Left ventricle myocardium inferior (tissue), 1 donor: ENCODE measurements at places on chromosomes 1 and 21. TPM values are rescaled to one million over a fixed set of nuclear protein-coding genes. Genes with fewer than 3 reads are reported as not detected.
A peak's percentile ranks its signal among the peaks of the same experiment; 100 is the strongest.

- H3K4me3 ChIP-seq = no peak overlapping the region
- no peak overlapping the region for H3K27ac ChIP-seq
- H3K27me3 ChIP-seq = no peaks in the 10 kb centered on the region
- no peaks in the 10 kb centered on the region for H3K36me3 ChIP-seq
Observed at GRCh38 chr1:76293831-76294230, 219.3 kb downstream of the ST6GALNAC3 start.

Gene PTGER3
- total RNA-seq = 2.6 TPM

- no peak overlapping the region for H3K27ac ChIP-seq
- H3K4me1 ChIP-seq = peaks cover 8% of the 10 kb centered on the region
- no peaks in the 10 kb centered on the region for H3K36me3 ChIP-seq
- DNase-seq = no peak
- no peak overlapping the region for H3K4me3 ChIP-seq
- no peaks in the 10 kb centered on the region for H3K27me3 ChIP-seq
Observed at GRCh38 chr1:89989799-89990198, 5.1 kb upstream of the ZNF326 start.

GRCh38 chr1:216612291-216612690 lies 110.9 kb downstream of the ESRRG start:
- H3K4me1 ChIP-seq = peaks cover 28% of the 10 kb centered on the region
- H3K36me3 ChIP-seq = no peaks in the 10 kb centered on the region
- no peak for DNase-seq
- H3K27me3 ChIP-seq = no peaks in the 10 kb centered on the region
- no peak overlapping the region for H3K27ac ChIP-seq

DNA sequence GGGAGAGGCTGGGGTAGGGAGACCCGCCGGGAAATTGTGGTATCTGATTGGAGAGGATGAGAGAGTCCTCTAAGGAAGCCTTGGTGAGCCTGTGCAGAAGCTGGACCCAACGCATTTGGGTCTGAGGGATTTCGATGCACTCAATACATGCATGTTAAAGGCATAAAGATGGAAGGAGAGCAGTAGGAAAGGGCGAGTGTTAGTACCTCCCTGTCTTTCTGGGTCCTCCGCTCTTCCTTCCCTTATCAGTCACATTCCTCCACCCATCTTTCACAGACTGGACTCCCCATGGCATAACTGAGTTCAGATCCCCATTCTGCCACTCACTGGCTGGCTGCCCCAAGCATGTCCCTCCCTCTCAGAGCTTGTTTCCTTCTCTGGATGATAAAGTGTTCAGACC lies 7.3 kb downstream of the RGS16 start:
- peaks cover 39% of the 10 kb centered on the region for H3K4me1 ChIP-seq
- no peak overlapping the region for H3K4me3 ChIP-seq
- no peak overlapping the region for H3K27ac ChIP-seq
- H3K27me3 ChIP-seq = no peaks in the 10 kb centered on the region
- DNase-seq = no peak
- no peaks in the 10 kb centered on the region for H3K36me3 ChIP-seq

DNA sequence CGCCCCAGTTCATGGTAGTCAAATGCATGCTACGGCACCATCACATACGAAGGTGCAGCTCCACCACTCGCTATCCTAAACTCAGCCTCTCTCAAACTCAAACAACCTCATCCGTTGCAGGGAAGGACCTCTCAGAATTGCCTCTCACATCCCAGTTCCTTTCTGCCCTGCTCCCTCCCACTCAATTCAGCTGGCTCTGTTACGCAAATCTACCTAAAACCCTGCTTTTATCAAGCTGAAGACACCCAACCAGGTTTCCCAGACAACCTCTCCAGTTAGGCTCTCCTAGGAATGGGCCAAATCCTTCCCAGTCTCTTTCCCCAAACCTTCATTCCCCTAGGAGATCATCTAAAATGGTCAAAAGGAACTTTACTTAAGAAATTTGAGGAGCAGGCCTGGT lies 62.9 kb downstream of the CLSTN1 start:
- H3K27me3 ChIP-seq = no peaks in the 10 kb centered on the region
- H3K36me3 ChIP-seq = no peaks in the 10 kb centered on the region
- no peak for DNase-seq
- H3K27ac ChIP-seq = no peak overlapping the region
- H3K4me1 ChIP-seq = peaks cover 19% of the 10 kb centered on the region

Gene C8A
- not detected for total RNA-seq

Gene FNBP1L
- 28.0 TPM for total RNA-seq

DNA sequence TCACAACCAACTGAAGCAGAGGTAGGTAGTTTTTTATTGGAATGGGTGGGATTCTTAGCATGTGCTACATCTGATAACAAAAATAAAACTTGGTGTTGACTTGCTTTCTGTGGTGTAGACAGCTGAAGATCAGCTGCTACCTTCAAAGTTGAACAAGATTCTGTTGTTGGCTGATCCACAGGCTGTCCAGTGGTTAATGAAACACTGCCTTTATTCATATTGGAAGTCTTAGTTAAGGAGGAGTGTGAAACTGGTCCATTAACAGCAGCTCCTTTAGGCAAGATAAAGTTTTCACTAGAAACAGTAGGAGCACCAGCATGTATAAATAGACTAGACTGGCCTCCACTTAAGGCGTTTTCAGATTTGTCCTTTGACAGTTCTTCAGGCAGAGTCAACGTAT lies 81.1 kb downstream of the ZNF644 start:
- peaks cover 25% of the 10 kb centered on the region for H3K36me3 ChIP-seq
- no peak for DNase-seq
- H3K4me3 ChIP-seq = no peak overlapping the region

DNA sequence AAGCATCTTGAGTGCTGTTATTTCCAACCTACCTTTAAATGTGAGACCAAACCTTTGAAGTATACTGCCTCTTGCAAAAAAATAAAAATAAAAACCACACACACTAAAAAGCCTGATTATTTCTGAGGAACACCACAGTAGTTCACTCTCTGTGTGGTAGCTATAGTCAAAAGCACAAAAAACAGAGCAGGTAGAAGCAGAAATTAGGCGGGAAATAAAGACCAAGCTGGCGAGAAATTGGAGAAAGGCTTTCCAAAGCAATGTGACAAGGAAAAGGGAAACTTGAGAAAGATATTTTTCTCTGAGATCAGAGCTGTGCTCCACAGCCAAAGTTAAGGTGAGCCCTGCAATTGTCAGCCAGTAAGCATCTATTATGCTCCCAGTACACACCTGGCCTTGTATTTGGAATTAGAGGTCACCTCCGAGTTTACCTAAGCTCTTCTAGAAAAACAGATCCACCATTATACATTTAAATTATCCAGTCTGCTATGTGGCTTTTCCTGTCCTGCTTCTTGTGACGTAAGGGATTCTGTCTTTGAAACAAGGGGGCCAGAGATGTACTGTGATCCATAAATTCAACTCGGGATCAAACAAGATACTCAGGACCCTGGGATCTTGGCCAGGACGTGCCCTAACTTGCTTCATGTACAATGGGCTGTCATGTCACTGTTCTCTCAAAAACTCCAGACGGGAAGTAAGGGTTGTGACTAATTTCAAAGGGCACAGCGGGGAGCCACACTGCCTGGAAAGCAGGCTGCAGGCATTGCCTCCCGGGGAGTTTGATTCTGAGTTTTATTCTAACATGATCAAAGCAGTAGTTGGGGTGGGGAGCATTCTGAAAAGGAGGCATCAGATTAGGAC lies 39.8 kb upstream of the RAB4A start:
- DNase-seq = no peak
- H3K4me1 ChIP-seq = peaks cover 43% of the 10 kb centered on the region
- peaks cover 4% of the 10 kb centered on the region for H3K27me3 ChIP-seq

Gene ZFP69B
- 1.1 TPM for total RNA-seq

DNA sequence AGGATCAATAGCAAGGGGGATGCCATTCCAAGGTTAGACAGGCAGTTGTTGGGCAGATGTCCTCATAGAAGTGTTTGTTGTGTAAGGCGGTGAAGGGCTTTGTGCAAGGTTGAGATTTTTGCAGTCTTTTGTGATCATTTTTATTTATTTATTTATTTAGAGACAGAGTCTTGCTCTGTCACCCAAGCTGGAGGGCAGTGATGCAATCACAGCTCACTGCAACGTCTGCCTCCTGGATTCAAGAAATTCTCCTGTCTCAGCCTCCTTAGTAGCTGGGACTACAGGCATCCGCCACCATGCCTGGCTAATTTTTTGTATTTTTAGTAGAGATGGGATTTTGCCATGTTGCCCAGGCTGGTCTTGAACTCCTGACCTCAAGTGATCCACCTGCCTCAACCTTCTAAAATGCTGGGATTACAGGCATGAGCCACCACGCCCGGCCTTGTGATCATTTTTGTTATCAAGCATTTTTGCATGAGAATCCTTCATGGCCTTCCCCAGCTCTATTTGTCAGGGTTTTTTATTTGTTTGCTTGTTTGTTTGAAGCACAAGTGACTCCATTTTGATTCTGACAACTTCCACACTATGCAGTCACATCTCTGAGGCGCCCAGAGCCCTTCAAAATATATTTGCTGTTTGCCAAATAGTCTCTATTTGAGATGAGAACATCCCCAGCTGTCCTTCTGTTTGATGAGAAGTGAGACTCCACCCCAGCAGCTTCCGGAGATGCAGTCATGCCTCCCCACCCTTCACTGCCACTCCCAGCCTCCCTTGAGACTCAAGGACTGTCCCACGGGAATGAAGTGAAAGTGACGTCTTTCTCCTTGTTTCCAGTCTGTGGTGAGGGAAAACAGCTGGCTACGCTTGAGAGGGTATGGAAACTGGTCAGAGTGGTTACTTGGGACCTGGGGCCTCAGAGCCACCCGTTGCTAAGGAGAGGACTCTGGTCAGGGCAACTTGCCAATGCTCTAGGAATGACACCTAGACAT lies 38.0 kb downstream of the TMEM50B start:
- peaks cover 34% of the 10 kb centered on the region for H3K36me3 ChIP-seq
- no peak overlapping the region for H3K4me3 ChIP-seq
- peak overlapping the region; percentile 70 for H3K27ac ChIP-seq

Gene ITLN1
- total RNA-seq = 1.0 TPM

GRCh38 chr1:198160222-198160621 lies 3.4 kb downstream of the NEK7 start:
- DNase-seq = no peak
- peak overlapping the region; percentile 90 for H3K4me3 ChIP-seq
- H3K27me3 ChIP-seq = no peaks in the 10 kb centered on the region
- H3K27ac ChIP-seq = peak overlapping the region; percentile 99
- no peaks in the 10 kb centered on the region for H3K36me3 ChIP-seq

GRCh38 chr1:188949701-188950100 lies 1528.0 kb downstream of the BRINP3 start:
- H3K4me3 ChIP-seq = no peak overlapping the region
- no peak for DNase-seq
- no peaks in the 10 kb centered on the region for H3K36me3 ChIP-seq
- no peaks in the 10 kb centered on the region for H3K4me1 ChIP-seq
- H3K27ac ChIP-seq = no peak overlapping the region

- H3K27ac ChIP-seq = peak overlapping the region; percentile 92
- H3K4me3 ChIP-seq = peak overlapping the region; percentile 75
Observed at GRCh38 chr1:213987422-213987926, 299 bp upstream of the PROX1 start.

DNA sequence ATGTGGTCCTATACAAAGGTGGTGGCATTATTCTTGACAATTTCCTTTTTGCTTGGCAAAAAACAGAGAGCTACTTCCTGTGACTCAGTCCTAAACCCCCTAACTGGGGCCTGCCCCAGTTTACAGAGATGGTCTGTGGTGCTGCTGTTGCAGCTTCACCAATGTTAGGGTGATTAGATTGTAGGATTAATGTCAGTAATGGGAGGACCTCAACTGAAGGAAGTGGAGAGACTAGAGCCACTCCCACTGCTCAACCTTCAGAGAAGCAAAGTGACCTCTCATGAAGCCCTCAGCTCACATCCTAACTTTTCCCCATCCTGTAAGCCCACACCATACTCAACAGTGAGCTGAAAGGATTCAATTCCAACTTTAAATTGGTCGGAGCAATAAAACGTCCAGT lies 3.6 kb downstream of the S100A6 start:
- DNase-seq = no peak
- no peak overlapping the region for H3K4me3 ChIP-seq
- H3K36me3 ChIP-seq = no peaks in the 10 kb centered on the region

DNA sequence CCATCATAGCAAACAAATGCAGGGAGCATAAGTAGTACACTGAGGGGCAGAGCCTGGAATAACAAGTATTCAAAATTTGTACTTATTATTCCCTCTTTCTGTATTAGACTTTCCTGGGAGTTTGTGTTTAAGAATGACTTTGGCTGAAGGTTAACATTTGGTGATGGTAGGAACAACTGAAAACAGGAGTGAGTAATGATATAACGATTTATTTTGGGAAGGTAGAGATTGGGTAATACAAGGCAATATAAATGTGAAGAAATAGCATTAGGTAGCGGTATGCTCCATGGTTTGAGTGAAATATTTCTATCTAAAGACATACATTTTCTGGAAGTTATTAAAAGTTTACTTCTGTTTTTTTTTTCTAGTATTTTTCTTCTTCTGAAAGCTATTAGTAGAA lies 18.5 kb upstream of the C1orf21 start:
- DNase-seq = no peak
- no peak overlapping the region for H3K27ac ChIP-seq
- H3K4me3 ChIP-seq = no peak overlapping the region

Gene DYNLT5
- 3.1 TPM for total RNA-seq

- H3K27me3 ChIP-seq = peaks cover 13% of the 10 kb centered on the region
- no peak for DNase-seq
- no peaks in the 10 kb centered on the region for H3K36me3 ChIP-seq
- H3K4me3 ChIP-seq = no peak overlapping the region
- H3K27ac ChIP-seq = no peak overlapping the region
Observed at GRCh38 chr1:245330951-245331350, 176.2 kb downstream of the KIF26B start.

Gene AKIRIN1
- 61.5 TPM for total RNA-seq

Gene PLPPR4
- 0.11 TPM for total RNA-seq

GRCh38 chr21:33168886-33169285 lies 60.9 kb upstream of the IFNAR2 start:
- H3K4me1 ChIP-seq = no peaks in the 10 kb centered on the region
- H3K36me3 ChIP-seq = no peaks in the 10 kb centered on the region
- no peak overlapping the region for H3K4me3 ChIP-seq

GRCh38 chr1:17011439-17012307 lies at the start of gene ATP13A2:
ATP13A2 (minus strand) TSS chr1:17011928; CDS start chr1:17011738, 190 bp downstream.
- H3K27me3 ChIP-seq = no peaks in the 10 kb centered on the region
- peak; percentile 80 for DNase-seq
- peaks cover 32% of the 10 kb centered on the region for H3K4me1 ChIP-seq
- H3K27ac ChIP-seq = peak within 1 kb of the TSS; percentile 77

GRCh38 chr1:180932378-180932777 lies 19.7 kb downstream of the KIAA1614 start:
- peaks cover 26% of the 10 kb centered on the region for H3K36me3 ChIP-seq
- H3K27me3 ChIP-seq = no peaks in the 10 kb centered on the region
- DNase-seq = no peak
- H3K4me3 ChIP-seq = no peak overlapping the region

- H3K4me1 ChIP-seq = no peaks in the 10 kb centered on the region
- no peaks in the 10 kb centered on the region for H3K36me3 ChIP-seq
Observed at GRCh38 chr21:44540741-44541288, 820 bp upstream of the KRTAP10-1 start.
